ENCODE measurements at places on chromosomes 3 and 15.

DNA sequence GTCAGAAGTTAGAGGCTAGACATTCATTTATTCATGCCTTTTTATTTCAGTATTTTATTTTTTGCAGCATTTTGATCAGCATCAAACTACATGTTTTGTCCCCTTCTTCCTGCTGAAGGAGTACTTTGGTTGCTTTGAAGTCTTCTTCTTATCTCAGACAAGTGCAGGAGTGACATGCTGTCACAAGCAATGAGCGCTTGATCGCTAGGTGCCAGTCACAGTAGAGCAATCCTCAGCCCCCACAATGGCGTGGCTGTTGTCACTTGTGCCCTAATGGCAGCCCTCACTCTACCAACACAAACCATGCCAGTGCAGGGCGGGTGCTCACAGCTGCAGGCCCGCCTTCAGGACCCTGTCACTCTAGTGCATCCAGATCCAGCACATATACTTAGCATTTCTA lies 184.6 kb upstream of the FEZF2 start:
- no peak for DNase-seq

GRCh38 chr15:51089699-51090453 lies 4.8 kb downstream of the TNFAIP8L3 start:
- no peak for DNase-seq

DNA sequence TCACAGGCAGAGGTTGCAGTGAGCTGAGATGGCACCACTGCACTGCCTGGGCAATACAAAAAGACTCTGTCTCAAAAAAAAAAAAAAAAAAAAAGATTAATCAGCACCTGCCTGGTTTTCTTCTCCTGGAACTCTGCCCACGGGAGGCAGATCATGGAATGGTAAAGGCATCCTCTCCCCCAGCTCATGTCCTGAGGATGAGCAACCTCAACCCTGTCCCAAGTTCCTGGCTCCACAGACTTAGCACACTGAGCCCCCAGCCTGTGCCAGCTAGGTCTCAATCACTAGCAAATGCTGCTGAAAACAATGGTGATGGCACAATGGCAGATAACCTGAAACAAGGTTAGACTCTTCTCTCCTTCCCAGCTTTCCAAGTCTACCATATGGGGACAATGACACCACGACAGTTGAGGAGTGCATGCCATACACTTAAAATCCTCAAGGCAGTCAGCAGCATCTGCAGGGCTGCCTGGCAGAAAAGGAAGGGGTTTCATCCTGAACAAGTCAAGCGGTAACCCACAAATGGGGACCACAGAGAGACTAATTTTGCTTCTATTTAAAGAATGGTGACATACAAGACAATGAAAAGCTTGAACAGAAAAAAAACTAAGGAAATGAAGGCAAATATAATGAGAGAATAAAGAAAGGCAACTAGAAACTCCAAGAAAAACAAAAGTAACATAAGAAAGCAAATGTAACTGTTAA lies 4.8 kb downstream of the CLN6 start:
- DNase-seq, result no peak

DNA sequence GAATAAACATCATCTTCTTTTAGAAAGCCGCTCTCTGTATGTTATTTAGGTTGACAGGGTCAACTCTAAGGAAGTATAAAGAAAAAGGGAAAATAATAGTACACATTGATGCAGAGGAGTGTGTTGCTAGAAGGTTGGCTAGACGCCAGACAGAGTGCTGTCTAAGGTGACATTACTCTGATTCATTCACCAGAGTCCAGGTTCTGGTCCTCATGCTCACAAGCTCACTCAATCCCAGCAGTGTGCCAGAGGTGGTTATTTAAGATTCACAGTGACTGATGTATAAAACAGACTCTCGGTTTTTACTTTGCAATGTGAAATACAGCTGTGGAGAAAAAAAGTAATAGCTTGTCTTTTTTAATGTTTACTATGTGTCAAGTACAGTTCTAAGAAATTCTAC lies 1.7 kb downstream of the CFAP44 start:
- no peak for DNase-seq

DNA sequence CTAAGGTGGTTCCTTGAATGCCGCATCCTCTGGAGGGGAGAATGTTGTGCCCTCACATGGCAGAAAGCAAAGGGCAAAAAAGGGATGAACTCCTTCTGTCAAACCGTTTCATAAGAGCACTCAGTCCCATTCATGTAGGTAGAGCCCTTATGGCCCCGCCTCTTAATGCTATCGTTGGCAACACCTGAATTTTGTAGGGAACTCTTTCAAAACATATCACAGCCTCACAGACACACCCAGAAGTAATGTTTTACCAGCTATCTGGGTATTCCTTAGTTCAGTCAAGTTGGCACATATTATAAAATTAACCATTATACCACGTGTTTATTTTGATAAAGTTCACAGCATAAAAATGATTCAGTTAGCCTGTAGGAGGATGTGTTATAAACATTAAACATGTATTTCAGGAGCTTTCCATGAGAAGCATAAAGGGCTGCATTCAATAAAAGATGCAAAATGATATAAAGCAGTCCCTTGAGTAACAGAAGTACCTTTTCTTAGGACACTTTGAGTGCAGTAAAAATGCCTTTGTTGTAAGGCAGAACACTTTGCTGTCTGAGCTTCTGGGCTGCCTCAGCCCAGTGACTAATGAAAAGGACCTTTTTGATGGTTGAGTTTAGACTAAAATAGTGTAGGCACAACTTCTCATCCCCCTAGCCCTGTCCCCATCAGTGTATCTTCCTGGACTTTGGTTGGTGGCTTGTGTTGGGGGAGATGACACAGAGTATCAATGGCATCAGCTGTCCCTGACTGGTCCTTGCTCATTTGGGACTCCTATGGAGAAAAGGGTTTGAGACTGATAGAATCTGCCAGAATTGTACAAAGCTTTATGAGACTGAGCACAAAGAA lies 263.5 kb upstream of the TPRG1 start:
- no peak for DNase-seq

DNA sequence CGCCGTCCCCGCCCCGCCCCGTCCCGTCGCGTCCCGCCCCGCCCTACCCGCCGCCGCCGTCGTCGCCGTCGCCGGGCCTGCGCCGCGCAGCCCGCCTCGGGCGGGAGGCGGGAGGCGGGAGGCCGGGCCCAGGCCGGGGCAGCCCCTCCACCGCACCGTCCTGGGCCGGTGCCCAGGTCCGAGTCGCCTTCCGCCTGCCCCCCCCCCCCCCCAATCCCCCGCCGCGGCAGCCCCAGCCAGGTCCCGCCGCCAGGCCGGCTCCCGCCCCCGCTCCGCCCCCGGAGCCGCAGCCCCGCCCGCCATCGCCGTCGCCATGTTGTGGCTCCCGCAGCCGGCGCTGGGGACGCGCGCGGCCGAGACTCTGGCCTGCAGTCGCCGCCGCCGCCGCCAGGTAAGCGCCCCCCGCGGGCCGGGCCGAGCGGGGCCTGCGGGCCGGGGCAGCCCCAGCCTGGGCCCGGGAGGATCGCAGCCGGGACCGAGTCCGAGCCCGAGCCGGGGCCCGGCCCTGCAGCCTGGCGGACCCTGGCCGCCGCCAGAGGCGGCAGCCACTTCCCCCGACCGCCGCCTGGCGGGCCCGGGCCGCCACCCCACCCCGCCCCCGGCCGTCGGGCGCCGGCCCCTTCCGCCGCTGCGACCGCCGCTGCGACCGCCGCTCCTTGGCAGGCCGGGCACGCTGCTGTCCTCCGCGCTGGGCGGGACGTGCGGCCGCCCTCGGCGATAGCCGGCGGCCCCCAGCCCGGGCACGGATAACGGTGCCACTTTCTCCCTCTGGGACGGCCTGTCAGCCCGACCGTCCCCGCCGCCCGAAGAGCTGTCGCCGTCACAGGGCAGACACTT lies at the start of gene ZNF592:
Gene ZNF592, plus strand, starts transcription at position 319 of the 837 bp plus-strand sequence. CDS start 34,084 bp downstream, outside the sequence.
- peak; percentile 20 for DNase-seq

DNA sequence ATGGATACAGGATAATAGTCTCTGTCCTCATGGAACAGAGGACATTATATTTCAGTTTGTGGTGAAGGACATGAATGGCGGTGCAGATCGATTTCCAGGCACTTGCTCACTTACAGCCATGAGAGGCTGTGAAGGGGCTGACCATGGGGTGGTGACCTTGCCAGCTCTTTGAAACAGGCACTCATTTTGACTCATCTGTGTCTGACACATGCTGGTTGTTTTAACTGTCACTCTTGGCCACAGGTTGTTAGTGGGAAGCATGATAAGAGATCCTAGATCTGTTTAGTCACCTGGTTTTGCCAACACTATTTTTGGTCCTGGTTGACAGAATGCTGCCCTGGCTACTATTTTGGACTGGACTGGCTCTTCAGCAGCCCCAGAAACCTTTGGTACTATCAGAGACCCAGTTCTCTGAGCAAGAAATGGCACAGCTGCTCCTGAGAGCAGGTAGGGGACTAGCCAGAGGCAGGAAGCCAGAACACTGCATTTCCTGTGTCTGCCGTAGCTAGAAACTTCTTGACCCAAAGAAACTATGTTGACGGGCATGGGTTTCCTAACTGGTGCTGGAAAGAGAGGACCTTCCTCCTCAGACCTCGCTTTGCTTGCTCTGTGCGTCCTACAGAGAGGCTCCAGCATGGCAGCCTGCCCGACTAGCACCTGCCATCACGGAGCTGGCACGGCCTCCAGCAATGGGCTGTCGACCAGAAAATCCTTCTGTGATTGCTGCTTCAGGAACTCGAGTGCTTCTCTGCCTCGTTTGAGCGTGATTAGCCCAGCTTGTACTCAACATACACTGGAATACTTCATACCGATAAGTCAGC lies 6.3 kb downstream of the PXYLP1 start:
- no peak for DNase-seq

DNA sequence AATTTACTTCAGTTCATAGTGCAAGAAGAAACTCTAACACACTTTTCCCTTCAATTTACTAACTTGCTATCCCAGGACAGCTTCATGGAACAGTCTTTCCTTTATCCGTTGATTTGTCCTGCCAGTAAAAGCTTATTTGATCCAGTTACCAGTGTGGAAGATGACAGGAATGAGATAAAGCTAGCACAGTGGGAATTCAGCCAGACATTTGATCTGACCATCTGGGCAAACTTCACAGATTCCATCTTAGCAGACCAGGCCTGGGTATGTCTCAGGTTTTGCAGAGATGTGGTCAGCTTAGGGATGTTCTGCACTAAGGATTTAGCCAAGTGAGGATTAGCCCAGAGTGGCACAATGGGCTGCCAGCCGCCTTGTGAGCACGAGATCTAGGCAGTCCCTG lies 19.7 kb downstream of the CEMIP start:
- DNase-seq, result no peak

DNA sequence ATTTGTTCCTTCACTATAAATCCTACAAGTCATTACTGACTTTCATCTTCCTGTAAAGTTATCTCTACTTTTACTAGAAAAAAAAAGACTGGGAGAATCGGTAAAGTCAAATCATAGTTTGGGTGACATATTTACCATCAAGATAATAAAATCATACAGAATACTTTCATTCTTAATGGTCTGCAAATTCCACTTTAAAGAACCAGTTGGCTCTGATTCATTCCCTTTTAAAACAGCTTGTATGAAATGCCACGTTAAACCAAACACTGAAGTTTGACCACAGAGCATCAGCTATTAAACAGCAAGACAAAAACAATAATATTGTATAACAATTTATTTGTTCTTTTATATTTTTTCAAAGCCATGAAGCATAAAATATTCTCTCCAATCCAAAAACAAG lies 100.7 kb downstream of the FBN1 start:
- DNase-seq, result no peak

DNA sequence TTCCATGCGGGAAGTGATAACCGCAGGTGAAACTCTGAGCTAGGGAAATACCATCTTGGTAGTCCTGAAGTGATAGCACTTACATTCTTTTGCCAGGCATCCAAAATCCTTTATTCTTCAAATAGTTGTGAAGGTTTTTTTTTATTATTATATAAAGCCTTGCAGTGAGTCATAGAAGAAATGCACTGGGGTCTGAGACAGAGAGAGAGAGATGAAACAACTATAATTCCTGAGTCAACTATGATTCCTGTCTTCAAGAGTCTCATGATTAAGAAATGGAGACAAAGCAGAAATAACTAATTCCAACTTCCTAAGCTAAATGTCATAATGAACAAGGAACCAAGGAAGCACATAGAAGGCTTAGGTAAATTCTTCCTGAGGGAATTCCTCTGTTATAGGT lies 495.6 kb downstream of the LPP start:
- no peak for DNase-seq

DNA sequence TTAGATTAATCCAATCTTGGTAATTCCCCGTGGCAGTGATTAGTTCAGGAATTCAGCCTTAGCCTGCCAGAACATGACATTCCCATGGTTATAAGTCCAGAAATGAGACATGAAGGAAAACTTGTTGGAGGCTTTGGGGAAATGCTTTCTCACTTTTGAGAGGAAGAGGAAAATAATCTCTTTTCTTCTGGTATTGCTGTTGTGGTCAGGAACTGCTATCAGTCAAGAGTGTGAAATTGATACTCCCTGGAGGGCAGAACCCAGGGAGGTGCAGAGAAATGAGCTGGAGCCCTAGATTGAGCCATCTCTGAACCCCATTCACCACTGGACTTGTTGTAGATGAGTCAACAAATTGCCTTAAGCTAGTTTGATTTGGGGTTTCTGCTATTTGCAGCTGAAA lies 38.6 kb upstream of the APH1B start:
- DNase-seq, result no peak

GRCh38 chr15:98292442-98293240 lies 332.1 kb downstream of the ARRDC4 start:
- no peak for DNase-seq

- no peak for DNase-seq
These were observed 30.1 kb upstream of the TFRC start for GRCh38 chr3:196111939-196112386.

DNA sequence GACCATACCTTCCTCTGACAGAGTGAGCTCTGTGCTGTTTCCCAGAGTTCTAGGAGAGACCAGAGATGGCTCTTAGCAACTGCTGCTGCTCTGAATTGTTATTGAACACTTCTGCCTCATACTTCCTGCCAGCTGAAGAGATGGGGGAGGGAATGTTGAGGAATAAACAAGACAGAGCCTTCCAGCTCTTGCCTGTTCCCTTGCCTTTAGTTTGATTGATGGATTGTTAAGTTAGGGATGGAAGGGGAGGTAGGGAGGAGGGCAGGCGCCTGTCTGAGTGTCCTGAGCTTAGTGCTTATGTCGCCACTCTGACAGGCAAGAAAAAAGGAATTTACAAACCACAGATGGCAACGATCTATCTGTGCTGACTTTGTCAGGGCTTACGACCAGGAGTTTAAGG lies 42.8 kb downstream of the ZNF609 start:
- no peak for DNase-seq

GRCh38 chr3:172098698-172099494 lies 59.5 kb downstream of the FNDC3B start:
- no peak for DNase-seq

DNA sequence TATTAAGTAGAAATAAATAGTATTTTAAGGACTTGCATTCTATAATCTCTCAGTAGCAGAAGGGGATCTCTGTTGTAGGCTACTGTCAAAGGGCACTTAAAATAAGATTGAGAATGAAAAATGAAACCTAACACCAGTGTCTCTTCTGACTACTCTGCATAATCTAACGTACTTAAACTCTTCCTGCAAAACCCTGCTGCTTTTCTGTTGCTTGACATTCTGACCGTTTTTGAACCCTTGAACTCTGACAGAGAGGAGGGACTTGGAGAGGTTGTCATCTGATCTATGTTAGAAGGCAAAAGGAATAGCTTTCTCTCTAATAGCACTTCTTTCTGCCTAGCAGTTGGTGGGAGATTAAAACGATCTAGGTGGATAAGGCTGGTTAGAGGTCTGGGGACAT lies 204.6 kb downstream of the ZIC1 start:
- DNase-seq, result no peak

GRCh38 chr15:52180196-52180835 lies 10.9 kb downstream of the GNB5 start:
- no peak for DNase-seq
